ENCODE measurements at places on chromosomes 1 and 21.

DNA sequence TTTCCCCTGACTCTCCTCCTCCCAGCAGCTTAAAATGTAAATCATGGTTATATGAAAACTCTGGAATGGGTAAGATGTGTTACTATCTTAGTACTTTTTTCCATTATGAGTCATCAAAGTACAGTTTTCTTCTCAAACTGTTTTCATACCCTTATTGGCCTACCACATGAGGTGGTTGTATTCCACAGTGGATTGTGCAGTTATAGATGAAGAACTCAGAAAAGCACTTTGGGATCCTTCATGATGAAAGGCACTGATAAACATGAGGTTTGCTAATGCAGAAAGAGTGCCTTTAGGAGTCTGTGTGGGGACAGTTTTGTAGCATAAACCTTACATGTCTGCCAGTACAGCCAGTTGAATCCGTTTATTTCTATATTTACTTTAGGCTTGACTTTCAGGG, 32.0 kb upstream of the MYOCOS start:
- DNase-seq: no peak

- DNase-seq: no peak
Observed at GRCh38 chr1:24119859-24120756, 8.2 kb upstream of the MYOM3 start.

DNA sequence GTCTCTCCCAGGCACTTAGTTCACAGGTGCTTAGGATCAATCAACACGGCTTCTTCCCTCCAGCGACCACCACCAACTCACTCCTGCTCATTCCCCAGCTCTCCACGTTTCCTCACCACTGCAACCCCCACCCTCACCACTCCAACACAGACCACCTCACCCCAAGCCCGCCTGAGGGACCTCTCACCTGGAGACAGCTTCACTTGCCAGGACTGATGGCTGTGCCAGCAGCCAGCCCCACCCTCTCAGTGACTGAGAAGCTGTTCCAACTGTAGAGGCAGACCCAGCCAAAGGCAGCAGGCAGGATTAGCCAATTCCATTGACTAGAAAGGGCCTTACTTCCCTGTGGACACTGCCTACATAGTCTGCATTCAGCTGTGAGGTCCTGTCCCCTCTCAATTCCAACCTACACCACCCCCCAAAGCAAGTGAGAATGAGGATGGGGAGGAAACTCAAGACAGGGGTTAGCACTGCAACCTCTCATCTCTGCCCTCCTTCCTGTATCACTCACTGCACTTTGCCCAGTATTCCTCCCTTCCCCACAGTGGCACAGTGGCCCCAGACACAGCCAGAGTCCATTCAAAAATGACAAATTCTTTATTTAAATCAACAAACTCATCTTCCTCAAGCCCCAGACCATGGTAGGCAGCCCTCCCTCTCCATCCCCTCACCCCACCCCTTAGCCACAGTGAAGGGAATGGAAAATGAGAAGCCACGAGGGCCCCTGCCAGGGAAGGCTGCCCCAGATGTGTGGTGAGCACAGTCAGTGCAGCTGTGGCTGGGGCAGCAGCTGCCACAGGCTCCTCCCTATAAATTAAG, 7.6 kb downstream of the TAGLN2 start:
- no peak for DNase-seq

GRCh38 chr1:18580047-18580446, 50.6 kb upstream of the PAX7 start:
- DNase-seq: no peak

DNA sequence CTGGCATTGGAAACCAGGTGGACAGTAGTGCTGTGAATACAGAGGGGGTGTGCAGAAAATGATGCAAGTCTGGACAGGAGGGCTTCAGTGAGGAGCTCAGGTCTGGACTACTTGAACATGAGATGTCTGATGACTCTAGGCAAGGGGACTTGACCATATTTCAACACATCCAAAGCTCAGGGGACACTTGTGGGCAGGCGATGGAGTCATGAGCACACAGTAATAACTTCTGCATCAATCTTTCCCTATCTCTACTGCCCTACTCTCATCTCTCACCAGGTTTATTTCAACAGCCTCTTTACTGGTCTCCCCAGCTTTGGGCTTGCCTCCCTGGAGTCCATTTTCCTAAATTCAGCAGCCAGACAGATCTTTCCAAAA, 21.9 kb downstream of the FMO2 start:
- no peak for DNase-seq

DNA sequence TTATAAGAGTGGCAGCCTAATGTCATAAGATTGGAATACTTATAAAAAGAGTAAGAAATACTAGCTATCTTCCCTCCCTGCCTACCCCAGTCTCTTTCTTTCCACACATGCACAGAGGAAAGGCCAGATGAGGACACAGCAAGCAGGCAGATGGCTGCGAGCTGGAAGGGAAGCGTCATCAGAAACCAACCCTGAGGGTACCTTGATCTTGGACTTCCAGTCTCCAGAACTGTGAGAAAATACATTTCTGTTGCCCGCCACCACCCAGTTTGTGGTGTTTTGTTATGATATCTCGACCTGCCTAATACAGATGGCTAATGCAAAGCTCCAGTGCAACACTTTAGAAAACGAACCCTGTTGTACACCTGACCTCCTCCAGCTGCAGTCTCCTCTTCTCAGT, 2.3 kb upstream of the OR2C3 start:
- no peak for DNase-seq

- no peak for DNase-seq
Observed at GRCh38 chr21:43331962-43332828, 94.7 kb downstream of the SIK1 start.

DNA sequence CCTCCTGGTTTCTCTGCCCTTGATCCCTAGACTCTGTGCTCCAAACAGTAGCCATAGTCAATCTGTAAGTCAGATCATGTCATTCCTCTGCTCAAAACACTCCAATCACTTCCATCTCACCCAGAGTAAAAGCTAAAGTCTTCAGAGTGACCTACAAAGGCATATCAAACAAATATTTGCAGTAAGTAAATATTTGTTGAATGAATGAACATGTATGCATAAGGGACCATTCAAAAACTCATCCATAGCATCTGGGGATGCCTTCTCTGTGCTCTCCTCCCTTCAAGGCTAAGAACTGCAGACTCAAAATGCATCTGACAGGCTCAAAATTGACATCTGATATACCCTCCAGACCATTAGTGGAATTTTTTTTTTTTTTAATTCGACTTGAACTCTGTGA, 18.1 kb upstream of the AK5 start:
- no peak for DNase-seq

- no peak for DNase-seq
Observed at GRCh38 chr1:208681878-208682663, 437.9 kb upstream of the PLXNA2 start.

- DNase-seq: no peak
Observed at GRCh38 chr1:42689912-42690311, 7.7 kb downstream of the YBX1 start.

DNA sequence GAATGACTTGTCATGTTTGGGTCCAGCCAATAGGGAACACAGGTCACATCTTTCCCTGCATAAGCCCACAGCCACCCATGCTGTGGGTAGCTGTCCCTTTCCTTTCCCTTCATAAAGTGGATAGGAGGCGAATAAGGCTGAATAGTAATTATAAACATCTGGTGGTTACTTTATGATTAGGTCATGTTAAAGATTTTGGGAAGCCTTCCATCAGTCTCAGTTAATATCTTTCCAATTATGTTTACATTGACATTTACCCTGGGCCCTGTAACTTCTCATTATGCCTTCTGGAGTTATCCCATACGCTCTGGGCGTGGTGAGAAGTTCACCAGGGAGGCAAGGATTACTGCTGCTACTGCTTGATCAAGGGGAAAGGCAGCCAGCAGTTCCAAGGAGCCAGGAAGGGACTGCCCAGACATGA, 197.2 kb downstream of the HLX start:
- no peak for DNase-seq

DNA sequence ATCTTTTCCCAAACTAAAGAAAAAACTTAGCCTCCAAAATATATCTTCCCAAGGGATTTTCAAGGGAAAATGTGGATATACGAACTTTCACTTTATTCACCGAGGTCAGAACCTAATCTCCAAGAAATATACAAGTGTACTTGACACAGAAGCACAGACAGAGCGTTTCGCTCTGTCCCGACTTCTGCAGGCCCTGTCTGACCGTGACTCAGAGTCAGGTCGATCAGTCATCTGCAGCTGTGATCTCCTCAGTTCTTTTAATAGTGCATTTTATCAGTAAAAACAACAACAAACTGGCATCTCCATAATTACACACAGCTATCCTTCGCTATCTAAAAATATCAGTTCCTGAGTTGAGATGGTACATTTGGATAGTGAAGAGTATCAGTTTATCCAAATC, 226.6 kb downstream of the TM2D1 start:
- DNase-seq: no peak

DNA sequence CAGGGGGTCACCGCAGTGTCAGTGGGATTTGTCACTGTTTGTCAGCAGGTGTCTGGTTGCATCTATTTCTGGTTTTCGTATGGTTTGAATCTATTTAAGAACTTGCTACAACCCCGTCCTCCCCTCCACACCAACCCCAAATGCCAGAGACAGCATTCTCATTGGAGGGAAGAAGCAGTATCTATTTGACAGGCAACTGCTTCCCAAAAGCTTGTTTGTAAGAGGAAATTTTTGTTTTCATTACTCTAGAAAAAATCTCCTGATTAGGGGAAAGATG, 54.4 kb downstream of the NR5A2 start:
- no peak for DNase-seq

- no peak for DNase-seq
Observed at GRCh38 chr1:213661302-213661701, 326.5 kb upstream of the PROX1 start.

- DNase-seq: no peak
Observed at GRCh38 chr1:8891401-8891800, 12.9 kb upstream of the ENO1 start.

- DNase-seq: no peak
Observed at GRCh38 chr21:42044871-42045495, 26.1 kb upstream of the UMODL1 start.

DNA sequence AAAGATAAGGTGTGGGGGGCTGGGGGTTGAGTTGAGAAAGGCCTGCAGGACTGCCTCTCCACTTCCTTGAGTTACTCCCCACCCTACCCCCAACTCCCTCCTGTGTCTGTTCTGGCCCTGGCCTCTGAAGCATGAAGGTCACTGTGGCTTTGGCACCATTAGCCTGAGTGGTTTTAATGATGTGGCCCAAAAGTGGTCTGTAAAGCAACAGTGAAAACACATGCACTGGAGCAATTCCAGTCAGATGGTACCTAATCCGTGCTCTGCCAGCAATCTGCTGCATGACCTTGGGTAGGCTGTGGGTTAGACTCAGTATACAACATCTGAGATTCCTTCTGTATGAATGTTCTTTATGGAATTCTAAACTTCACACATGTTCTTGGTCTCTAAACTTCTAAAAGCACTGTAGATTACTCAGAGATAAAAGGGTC, 86.5 kb upstream of the ATP1A1 start:
- no peak for DNase-seq

- no peak for DNase-seq
Observed at GRCh38 chr1:116988248-116988647, 13.3 kb upstream of the CD101 start.

GRCh38 chr1:229344139-229344538, 1.3 kb upstream of the CCSAP start:
- DNase-seq: no peak

DNA sequence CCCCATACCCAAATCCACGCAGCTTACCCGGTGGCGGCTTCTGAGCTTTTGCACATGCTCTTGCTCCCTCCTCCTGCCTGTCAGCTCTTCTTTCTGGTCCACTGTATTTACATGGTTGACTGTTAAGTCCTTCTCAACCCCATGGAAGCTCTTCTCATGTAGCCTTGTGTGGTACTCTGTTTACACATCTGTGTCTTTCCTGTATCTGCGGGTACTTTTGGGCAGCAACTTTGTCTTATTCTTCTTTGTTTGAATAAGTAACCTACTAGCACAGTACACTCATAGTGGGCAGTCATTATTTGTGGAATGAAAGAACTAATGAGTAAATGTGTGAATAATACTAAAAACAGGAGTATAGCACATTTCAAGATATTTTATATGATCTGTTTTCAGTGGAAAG, 88.5 kb upstream of the GPR88 start:
- no peak for DNase-seq

DNA sequence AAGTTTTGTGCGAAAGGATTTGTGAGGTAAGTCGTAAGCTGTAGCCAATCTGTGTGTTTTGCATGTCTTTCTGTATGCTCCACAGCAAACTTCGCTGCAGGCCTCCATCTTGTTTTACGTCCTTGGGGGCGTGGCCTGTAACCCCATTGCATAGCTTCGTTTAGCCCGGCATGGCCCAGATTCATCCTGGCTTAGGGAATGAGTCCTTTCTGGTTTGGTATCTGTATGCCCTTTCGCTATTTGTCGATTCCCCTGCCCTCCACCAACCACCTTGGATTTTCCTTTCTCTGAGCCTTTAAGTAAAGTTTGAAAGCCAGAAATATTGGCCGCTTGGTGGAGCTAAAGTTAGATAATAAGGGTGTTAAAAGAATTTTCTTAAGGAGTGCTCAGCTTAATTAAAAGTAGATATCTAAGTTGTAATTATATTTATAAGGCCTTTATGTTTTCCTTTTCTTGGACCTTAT, 1.1 kb downstream of the THEM4 start:
- DNase-seq: no peak

DNA sequence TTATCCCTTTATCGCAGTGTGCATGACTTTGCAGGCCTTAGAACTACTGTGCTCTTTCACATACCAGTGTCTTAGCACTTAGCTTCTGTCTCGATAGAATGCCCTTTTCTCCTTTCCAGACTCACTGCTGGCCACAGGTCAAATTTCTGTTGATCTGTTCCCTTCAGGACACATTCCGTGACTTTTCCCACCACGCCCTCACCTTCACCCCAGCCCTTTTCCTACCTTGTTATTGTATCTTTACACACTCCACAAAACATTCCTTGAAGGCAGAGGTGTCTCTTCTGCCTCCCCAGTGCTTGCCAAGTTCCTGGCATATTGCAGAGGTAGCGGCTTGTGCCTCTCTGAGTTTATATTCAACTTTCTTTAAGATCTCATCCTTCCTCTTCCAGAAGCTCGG, 3.7 kb upstream of the IGSF9 start:
- DNase-seq: no peak

DNA sequence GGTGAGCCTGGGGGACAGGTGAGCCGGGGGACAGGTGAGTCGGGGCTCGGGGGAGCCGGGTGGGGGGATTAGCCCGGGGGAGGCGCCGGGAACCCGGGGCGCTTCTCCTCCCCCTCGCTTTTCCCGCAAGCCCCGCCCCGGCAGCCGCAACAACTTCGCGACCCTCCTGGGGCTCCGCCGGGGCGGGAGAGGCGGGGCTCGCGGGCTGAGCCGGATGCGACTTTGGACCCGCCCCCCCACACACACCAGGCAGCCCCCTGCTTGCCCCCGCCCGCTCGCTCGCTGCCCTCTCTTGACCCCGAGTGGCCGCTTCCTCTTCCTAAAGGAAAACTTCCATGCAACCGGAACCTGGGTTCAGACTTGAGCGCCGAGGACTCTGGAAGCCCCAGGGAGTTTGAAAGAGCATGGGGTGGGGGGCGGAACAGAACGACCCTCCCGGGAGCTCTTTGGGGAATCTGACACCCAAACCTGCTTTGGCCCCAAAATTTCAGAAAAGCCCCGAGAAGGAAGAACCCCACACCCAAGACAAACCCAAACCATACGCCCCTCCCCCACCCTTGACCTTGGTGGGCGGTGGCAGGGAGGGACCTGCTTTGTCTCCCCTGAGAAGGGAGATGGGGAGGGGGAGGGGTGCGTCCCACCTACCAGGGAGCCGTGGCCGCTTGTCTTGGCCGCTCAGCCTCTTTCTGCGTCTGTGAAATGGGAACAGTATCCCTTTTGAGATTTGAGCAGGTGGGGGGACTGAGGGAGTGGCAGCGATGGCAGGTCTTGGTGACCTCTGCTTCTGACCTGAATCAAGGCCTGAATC, 550 bp downstream of the ARHGEF16 start:
- DNase-seq: peak; percentile 44

- DNase-seq: peak; percentile 53
Observed at GRCh38 chr1:153540394-153541361, at the start of gene S100A5. TSS of gene S100A5 (minus strand) at chr1:153540934. CDS start at chr1:153540191, 743 bp downstream.

Data from CD4-positive, alpha-beta T cell (primary cell).